ENCODE measurements at places on chromosomes 4 and X.

GRCh38 chrX:117335209-117335608 lies 781.4 kb downstream of the KLHL13 start:
- no peak for DNase-seq

- no peak for DNase-seq
Measured at GRCh38 chr4:139629436-139630125, 36.0 kb upstream of the MGST2 start.

GRCh38 chr4:121796283-121796682 lies 4.8 kb upstream of the EXOSC9 start:
- no peak for DNase-seq

DNA sequence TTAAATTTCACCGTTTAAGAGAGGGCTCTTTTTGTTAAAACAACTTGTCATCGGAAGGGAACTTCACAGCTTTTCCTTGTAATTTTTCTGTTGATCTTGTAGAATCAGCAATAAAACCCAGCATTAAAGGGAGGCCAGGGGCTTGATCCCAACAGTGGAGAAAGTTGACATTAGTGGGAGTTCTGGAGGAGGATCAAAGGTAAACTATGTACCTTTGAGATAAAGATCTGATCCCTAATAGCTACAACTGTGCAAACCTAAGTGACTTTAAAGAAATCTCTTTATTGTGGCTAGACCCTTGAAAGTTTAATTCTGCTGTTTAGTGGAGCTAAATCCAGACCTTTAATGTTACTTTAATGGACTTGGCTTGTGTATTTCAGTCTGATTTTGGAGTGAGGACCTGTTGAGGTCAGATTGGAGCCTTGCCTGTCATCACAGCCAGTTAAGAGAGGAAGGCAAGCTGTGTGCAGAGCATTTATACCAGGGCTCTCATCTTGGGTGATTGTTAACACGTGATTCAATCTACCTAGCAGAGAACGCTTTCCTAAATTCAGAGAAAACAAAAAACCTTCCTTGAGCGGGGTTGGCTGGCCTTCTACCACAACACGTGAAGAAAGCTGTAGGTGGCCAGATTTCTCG lies 1.7 kb downstream of the DOCK11 start:
- DNase-seq = no peak

GRCh38 chr4:168815379-168816345 lies 194.4 kb downstream of the CBR4 start:
- DNase-seq = no peak

DNA sequence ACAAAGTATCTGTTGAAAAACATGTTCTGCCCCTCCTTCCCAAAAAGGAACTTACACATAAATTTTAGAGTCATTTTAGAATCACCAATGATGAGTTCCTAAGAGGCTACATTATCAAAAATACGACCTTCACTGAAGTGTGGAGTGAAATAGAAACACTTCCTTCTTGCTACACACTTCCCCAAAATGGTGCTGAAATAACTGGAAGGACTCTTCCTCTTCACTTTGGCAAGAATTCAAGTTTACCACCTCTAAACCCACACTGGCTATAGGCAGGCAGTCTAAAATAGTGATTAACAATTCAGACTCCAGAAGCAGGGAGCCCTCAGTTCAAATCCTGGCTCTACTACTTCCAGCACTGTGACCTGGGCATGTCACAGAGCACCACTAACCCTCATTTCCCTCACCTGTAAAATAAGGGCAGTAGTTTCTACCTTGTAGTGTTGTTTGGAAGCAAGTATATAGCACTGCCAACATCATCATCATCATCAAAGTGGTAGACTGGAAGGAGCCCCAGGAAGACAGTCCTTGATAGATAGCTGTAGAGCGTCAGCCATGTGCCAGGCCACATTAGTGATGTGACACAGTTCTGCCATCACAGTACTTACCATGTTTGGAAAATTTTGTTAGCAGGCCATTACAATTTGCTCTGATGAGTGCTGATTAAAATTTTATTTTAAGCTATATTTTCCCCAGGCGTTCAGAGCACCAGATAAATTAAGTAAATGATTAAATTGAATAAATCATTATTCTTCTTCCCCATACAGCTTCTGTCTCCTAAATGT lies 103.3 kb downstream of the PARM1 start:
- no peak for DNase-seq

- no peak for DNase-seq
Measured at GRCh38 chrX:37862851-37863250, 15.5 kb upstream of the DYNLT3 start.
